ENCODE measurements at places on chromosomes 12 and 14.
A peak's percentile ranks its signal among the peaks of the same experiment; 100 is the strongest.

- DNase-seq = peak; percentile 48
Observed at GRCh38 chr12:52354200-52354599, 13.1 kb downstream of the KRT85 start.

- DNase-seq = no peak
Observed at GRCh38 chr12:13790317-13790716, 191.1 kb downstream of the GRIN2B start.

DNA sequence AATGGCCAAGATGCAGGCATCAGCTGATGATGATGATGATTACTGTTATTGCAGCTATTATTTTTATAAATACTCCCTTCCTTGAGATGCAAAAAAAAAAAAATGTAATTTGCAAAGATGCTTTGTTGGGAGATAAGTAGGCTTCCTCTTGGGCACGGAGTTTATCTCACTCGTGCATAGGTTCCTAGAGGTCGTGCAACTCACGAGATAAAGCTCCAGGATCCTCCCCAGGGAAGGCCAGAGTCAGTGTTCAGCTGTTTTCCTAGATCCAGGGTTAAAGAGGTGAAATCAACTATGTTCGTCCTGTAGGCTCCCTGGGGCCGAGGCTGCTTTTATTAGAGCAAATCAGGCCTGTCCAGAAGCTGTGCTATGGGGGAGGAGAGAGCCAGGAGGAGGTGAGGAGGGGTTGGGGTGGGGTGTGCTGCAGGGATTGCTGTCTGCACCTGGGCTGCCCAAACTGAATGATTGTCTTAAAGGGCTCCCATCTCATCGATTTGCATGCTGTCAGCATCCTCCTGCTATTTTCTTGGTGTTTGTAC is 270.3 kb downstream of the NRXN3 start:
- no peak for DNase-seq

DNA sequence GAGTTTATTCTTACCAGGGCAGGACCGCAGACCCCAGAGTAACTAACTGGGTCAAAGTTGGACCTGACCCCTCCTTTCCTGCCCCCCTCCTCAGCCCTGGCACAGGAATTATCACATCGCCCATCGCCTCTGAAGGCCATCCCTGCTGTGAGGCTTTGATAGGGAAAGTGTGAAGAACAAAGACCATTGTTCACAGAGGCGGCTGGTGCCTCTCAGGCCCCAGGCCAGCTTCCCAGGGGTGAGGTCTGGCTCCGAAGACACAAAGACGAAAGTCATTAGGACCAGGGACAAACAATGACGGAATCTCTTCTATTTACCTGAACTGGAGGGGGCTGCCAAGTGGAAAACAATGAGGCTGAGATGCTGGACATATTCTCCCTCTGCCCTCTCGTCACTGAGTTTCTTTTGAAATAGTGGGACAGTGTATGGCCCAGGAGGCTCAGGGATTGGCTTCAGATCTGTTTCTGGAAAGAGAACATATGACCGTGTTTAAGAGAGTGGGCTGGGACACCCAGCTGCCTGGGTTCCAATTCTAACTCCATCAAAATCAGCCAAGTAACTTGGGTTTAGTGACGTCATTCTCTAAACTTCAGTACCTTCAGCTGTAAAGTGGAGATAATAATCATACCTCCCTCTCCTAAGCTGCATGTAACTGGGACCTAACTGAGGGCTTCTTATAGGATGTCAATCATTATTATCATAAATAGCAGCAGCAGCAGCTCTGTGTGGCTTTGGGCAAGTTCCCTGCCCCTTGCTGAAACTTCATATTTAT is 769.4 kb downstream of the MED13L start:
- DNase-seq = no peak

DNA sequence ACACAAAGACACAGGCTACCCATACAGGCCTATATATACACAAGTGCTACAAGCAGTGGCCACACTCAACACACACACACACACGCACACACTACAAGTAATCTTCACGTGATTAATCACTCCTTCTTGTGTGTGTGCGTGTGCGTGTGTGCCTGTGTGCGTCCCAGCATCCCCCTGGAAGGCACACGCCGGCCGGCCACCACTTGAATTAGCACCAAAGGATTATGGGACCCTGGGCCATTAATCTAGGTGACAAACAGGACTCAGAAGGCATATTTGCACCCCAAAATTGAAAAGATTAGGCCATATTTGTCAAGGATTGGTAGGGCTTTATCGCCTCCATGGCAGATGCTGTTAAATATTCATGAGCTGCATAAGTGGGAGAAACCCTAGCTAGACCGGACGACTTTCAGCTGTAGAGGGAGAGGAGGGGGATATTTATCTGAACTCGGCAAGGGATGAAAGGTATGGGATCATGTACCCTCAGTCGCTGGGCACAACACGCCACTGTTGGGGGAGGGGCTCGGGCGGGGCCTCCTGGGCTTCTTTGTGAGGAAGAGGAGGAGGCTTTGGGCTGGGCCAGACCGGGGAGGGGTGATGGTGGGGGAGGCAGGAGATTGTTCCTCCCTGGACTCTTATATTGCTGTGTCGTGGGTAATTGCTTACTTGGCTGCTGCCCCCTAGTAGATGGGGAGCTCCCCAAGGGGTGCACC is 89.6 kb upstream of the LHX5 start:
- DNase-seq = no peak
